ENCODE measurements at places on chromosomes 3 and 15.
A peak's percentile ranks its signal among the peaks of the same experiment; 100 is the strongest.

GRCh38 chr3:197949191-197949777 is 706 bp upstream of the RPL35A start:
- peak; percentile 41 for DNase-seq

GRCh38 chr3:160885791-160886286 is 129.8 kb downstream of the PPM1L start:
- no peak for DNase-seq

DNA sequence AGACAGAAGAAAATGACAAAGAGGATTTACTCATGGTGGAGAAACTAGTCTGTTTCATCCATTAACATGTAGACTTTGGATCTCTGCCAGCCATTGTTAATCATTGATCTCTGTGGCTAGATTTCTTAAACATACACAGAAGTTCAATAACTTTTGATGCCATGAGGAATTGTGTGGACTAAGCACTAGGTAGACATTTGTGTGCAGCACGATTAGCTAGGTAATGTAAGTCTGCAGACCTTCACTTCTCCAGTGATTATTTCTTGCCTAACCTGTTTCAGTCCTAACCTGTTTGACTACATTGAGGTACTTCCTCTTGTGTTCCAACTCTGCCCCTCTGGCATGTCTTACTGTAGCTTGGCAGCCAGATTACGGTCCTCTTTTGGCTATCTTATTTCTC is 928.5 kb upstream of the ROBO1 start:
- no peak for DNase-seq

GRCh38 chr3:123584284-123584987 is 417 bp downstream of the HACD2 start:
- DNase-seq = no peak

GRCh38 chr3:179330438-179330837 is 7.6 kb downstream of the ZNF639 start:
- no peak for DNase-seq

DNA sequence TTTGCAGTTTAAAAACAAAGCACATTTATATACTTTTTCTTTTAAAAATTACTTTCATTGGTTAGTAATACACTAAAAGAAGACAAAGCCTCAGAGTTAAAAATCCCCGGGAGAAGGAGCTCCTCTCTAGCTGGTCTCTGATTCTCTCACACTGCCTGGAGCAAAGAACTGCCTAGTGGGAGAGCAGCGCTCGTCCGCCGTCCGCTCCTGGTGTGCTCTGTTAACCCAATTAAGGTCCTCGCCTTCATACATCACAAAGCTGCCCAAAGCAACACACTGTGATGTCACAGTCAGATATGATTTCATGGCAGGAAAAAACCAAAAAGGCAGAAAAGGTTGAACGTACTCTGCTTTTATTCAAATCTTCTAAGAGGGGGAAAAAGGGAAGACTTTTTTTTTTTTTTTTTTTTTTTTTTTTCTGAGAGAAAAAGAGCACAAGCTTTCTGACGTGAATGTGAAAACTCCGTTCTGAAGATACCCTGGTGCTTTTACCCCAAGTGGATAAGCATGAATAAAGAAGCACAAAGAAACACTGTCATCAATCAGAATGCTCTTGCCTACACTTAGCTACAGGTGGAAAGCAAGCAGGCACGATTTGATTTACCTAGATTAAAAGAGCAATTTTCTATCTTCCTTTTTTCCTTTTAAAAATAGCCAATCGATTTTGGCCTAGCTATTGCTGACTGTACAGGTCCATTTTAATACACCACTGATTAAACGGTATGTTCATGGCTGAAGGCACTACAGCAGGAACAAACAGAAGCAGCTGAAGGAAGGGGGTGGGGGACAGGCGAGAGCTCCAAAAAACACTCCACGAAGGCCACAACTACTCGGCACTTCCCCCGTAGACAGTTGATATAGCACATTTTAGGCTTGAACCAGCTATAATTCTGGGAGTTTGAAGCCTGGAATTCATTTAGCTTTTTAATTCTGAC is 115.2 kb downstream of the TIGIT start:
- DNase-seq = no peak

DNA sequence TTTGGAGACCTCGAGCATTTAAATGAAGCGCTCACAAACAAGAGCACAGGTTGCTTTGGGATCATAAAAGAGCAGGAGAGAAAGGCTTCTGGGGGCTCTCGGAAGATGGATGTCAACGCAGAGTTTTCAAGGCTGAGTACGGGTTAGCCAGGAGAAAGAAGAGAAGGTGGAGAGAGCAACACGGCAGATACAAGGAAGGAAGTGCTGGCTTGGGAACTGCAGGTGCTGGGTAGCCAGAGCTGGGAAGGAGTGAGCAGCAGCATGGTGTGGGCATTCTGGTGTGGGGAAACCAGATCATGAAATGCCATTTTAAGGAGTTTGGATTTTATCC is 580 bp upstream of the RUBCN start:
- DNase-seq = no peak

DNA sequence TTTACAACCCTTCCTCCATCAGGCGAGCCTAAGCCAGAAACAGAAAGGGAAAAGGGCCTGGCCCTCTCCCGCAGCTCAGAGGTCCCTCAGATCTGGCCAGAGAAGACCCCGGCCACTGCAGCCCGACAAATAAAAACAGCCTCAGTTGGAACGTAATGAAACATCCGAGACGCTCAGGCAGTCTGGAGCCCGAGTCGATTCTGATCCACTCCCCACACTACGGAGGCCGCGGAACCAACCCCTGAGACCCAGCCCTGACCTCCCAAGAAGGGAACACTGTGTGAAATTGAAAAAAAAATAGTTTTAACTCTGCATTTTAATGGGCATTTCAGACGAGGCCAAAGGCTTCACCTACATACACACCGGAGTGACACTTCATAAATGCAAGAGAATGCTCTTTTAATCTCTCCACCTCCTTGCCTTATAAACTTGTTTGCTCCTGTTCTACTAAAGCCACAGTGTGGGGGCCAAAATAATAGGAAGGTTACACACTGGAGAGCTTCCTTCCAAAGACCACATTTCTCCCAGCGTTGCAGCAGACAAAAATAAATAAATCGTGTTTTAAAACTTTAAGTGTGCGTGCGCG is 3.7 kb downstream of the MEIS2 start:
- no peak for DNase-seq

- DNase-seq = no peak
Measured at GRCh38 chr3:197820550-197821335, 29.7 kb downstream of the LRCH3 start.
